Peyer's patch (tissue), 4 donors: ENCODE measurements at places on chromosomes 16 and 17.
A peak's percentile ranks its signal among the peaks of the same experiment; 100 is the strongest.

GRCh38 chr16:35725949-35726348 is 2266.5 kb downstream of the TP53TG3F start:
- no peak for DNase-seq

DNA sequence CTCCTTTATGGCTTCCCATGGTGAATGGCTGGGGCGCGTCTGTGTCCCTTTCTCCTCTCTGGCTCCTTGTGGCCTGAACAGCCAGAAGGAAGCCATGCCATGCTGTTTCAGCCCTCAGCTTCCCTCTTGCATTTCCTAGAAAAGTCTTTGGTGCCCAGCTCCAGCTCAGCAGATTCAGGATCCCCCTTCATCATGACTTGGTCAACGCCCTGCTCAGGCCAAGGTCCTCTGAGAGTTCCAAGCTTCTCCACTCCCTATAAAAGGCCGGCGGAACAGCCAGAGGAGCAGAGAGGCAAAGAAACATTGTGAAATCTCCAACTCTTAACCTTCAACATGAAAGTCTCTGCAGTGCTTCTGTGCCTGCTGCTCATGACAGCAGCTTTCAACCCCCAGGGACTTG is at the start of gene CCL13:
Gene CCL13 (plus strand): TSS at position 287 of the 400 bp plus-strand sequence. CDS start 47 bp downstream, at position 334.
- DNase-seq: no peak

- DNase-seq: no peak
These were observed 371.5 kb downstream of the HAPSTR1 start for GRCh38 chr16:9462984-9463383.

DNA sequence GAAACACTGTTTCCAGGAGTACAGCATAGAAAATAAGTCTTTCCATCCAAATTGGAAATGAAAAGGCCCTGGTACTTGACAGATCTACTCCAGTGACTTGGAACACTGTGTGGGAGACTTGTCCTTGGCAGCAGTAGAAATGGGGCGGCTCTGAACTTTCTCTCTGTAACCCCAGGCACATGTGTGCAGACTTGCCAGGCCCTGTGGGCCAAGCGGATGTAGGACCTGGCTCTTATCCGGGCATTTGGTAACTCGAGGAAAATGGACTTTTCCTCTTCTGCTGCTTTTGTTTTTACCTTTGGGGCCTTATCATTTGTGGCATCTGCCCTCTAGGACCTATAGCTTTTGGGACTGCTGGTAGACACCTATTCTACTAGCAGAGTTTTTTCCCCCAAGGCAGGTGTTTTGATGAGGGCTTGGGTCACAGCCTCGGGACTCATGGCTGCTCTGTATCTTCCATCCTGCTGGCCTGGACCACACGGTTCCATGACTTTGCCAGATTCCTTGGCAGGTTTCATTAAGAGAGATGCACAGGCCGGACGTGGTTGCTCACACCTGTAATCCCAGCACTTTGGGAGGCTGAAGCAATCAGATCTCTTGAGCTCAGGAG is 43.5 kb downstream of the SMPD3 start:
- DNase-seq: no peak

GRCh38 chr16:86427433-86427851 is 82.9 kb upstream of the FOXF1 start:
- DNase-seq: no peak

DNA sequence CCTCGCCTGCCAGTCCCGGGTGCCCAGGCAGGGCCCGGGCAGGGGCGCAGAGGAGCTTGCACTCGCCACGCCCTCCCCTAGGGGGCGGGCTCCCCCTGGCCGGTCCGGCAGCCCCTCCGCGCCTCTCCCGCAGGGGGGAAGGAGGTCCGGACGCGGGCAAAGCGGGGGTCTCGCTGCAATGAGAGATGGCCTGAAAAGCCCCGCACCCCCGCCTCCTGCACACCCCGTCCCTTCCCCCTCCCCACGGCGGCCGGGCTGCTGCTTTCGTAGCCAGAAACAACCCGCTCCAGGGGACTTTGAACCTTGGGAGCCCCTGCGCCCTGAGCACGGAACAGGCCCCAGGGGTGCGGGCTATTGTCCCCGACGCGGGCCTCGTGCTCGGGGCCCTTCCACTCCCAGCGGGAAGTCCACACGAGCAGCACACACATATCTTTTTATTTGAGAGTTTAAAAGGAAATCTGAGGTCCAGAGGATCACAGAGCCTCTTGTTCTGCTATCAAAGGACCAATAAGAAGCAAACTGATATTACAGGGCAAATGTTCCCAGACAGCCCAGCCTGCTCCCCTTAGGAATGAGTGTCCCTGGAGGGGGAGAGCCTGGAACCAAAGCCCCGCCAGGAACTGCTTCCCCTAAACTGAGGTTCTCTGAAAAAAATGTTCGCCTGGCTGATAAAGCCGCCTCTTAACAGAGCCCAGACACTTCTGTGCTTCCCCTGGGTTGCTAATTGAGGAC is 5.8 kb upstream of the CBX4 start:
- peak; percentile 76 for DNase-seq

DNA sequence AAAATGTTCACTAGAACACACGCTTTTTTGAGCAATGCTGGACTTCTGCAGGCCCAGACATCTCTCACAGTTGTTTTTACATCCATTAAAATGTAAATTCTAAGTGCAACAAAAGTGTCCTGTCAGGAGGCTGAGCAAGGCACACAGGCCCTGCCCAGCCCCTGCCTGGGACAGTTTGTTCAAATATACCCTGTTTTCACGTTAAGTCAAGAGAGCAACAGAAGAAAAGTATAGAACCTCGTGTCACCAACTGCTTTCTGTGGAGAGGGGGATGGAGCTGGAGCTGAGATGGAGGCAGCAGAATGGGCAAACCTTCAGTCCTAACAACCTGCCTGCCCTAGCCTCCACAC is 4.3 kb upstream of the HOXB2 start:
- DNase-seq: no peak

DNA sequence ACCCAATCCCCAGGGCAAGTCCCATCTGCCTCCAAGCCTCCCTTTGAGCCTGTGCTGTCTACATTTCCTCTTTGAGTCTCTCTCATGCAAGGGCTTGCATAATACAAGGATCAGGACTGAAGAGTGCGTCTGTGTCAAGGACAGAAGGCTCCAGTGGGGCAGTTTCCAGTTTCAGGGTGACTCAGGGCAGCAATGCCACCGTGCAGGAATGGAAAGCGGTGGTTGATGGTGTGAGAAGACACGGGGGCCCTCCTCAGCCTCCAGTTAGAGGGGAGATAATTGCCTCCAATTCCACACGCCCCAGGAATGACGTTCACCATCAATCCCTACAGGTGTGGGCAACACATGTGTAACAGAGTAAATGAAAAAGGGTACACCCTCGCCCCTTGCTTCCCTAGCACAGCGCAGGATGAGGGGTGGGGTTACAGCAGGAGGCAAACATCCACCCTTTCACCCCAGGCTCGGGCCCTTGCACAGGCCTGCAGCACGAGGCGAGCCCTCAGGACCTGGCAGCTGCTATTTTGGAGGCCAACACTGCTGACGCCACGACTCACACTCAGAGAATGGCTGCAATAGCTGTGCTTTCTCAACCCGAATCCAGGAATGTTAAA is 24.8 kb upstream of the SLC25A19 start:
- DNase-seq: no peak

- DNase-seq: no peak
These were observed 9.4 kb downstream of the NPRL3 start for GRCh38 chr16:129075-129474.

DNA sequence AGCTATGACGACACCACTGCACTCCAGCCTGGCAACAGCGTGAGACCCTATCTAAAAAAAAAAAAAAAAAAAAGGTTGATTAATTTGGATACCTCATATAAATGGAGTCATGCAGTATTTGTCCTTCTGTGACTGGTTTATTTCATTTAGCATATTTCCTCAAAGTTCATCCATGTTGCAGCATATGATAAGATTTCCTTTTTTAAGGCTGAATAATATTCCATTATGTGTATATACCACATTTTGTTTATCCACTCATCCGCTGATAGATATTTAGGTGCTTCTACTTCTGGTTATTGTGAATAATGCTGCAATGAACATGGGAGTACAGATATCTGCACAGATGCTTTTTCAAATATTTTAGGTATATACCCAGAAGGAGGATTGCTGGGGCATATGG is 43.3 kb upstream of the TMC5 start:
- DNase-seq: no peak

DNA sequence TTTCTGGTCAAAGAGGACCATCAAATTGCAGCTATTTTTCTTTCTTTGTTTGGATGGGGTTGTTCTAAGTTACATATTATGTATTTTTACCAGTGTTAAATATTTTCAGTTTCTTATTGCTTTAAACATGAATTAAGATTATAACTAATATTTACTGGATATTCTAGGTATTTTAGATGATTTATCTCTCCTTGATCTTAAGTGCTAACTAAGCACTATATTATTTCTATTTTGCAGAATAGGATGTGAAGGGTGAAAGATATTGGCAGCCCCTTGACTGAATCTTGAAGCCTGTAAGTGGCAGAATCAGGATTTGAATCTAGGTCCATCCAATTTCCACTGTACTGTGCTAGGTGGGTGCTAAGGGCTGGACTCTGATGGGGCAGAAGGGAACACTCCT is 307.3 kb upstream of the CCL2 start:
- DNase-seq: no peak

DNA sequence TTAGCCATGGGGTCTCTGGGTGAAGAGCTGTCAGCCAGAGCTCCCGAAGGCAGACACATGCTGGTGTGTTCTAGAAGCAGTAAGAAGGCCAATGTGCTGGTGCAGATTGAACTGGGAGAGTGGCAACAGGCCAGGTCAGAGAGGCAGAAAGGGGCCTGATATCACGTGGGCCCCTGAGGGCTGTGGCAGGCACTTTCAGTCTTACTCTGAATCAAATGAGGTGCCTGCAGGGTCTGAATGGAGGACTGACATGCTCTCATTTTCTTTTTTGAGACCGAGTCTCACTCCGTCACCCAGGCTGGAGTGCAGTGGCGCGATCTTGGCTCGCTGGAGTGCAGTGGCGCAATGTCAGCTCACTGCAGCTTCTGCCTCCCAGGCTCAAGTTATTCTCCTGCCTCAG is 293.8 kb downstream of the ABCC12 start:
- DNase-seq: no peak

DNA sequence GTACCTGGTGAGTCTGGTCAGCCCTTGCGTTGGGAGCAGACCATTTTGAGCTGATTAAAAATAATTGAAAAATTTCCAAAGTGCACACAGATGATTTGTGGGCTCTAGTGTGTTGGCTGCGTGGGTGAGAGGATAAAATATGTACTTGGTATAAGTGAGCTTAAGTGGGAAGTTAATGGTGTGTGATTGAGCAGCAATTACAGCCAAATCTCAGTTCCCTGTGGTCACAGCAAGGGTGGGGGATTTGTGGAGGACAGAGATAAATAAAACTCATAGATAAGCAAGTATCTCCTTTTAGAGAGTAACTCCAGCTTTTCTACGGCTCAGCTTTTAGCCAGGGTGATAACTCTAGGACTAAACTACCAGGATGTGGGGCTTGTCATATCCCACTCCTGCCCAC is 390.4 kb downstream of the UTP18 start:
- no peak for DNase-seq

- DNase-seq: no peak
These were observed 22.3 kb downstream of the UNC45B start for GRCh38 chr17:35169835-35170363.

GRCh38 chr16:47258874-47259461 is 115.2 kb upstream of the NETO2 start:
- DNase-seq: no peak

DNA sequence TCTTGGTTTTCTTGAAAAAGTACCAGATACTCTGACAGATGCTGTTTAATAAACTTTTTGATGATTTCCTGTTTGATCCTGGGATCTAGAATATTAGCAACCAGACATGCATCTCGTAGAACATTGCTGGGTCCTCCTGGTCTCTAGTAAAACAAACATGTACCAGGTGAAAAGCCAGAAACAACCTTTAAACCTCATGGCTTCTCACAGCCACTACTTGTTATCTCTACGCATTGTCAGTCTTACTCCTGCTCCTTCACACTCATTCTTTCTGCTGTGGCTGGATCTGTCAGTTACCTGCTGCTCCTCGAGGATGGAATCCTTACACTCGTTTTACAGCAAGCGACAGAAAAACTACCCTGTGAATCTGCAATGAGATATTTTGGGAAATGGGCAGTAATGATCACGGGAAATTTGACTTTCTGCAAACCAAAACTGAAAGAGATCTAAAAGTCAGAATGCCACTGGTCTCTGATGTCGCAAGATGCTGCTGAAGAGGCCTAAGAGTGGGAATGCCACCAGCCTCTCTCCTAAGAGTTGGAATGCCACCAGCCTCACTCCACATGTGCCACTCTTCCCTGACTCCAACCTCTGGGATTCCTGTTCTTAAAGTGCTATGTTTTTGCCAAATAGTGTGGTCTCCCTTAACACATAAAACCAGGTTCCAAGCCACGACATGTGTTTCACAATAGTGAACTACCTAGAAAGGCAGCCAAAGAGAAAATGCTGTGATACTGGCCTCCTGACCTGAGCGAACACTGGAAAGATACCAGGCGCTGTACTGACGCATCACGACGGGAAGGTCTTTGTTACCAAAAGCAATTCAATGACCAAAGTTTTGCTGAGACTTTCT is 86.3 kb downstream of the VPS53 start:
- DNase-seq: no peak

DNA sequence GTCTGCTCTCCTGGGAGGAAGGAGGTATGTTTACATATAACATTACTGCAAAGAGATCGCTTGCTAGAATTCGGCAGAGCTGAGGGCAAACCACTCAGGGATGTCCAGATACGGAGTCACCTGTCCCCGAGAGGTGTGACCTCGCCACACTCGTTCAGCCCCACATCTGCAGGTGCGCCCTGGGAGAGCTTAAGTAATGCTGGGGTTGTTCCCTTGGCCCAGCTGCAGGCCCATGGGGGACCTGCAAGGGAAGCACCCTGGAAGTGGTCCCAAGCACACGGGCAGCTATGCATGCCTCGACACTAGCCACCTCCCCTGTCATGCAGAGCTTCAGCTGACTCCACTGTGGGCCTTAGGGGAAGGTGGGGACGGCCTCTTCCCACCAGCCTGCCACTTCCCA is 22.2 kb downstream of the USP22 start:
- DNase-seq: peak; percentile 44

DNA sequence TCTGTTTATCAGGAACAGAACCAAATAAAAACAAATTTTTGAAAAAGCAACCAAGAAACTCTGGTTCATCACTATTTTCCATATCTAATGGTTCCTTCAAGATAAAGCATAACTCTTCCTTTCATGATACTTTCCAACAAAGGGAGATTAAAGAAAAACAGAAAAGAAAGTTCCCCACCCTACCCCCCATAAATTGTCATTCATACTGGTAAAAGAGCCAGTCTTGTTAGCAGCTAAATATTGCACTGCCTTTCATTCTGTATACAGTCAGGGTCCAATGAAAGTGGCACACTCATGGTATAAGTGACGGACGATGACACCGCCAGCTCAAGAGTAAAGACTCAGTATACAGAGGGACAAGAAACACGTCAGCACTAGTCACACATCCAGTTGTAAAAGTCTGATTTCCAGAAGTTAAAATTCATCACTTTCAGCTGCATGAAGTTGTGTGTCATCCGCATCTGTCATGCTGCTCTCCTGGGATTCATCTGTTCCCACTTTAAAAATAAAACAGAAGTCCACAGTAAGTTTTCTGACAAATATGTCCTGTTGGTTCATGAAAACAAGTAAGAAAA is 68.5 kb downstream of the CDC27 start:
- DNase-seq: no peak
